ENCODE measurements at places on chromosomes 6 and 20.
A peak's percentile ranks its signal among the peaks of the same experiment; 100 is the strongest.

- DNase-seq = no peak
Measured at GRCh38 chr6:40778196-40778595, 191.0 kb upstream of the LRFN2 start.

DNA sequence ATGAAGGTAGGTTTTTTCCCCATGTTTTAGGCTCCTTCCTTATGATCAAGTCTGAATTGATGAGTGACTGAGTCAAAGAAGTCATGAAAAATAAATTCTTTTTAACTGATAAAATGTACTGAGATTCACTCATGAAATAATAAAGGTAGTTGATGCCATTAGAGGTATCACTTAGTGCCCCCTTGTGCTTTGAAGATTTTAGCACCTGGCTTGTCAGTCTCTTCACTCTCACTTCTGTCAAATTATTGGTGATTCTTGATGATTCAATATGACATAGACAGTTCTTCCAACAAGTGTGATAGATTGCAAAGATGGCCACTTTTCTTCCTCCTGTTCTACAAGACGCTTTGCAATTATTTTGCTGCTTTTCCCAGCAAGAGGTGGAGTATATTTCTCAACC, 4.2 kb upstream of the DLK2 start:
- no peak for DNase-seq

GRCh38 chr6:105644073-105644489, 241.2 kb upstream of the PREP start:
- no peak for DNase-seq

- no peak for DNase-seq
Measured at GRCh38 chr6:135322427-135323201, 141.5 kb downstream of the MYB start.

- DNase-seq = no peak
Measured at GRCh38 chr20:63945921-63946920, 10.0 kb downstream of the UCKL1 start.

- peak; percentile 78 for DNase-seq
Measured at GRCh38 chr6:156777577-156778453, 637 bp downstream of the ARID1B start.

GRCh38 chr6:153150752-153151440, 19.8 kb upstream of the RGS17 start:
- DNase-seq = no peak

- DNase-seq = no peak
Measured at GRCh38 chr20:33908336-33908735, 85.4 kb upstream of the RALY start.

- no peak for DNase-seq
Measured at GRCh38 chr20:54146672-54147071, 27.1 kb downstream of the CYP24A1 start.

GRCh38 chr6:91781946-91782345, 1195.1 kb upstream of the MAP3K7 start:
- DNase-seq = peak; percentile 41

GRCh38 chr6:95208621-95209020, 368.7 kb upstream of the MANEA start:
- no peak for DNase-seq

GRCh38 chr6:26553264-26553634, 15.1 kb downstream of the HMGN4 start:
- DNase-seq = peak; percentile 84

DNA sequence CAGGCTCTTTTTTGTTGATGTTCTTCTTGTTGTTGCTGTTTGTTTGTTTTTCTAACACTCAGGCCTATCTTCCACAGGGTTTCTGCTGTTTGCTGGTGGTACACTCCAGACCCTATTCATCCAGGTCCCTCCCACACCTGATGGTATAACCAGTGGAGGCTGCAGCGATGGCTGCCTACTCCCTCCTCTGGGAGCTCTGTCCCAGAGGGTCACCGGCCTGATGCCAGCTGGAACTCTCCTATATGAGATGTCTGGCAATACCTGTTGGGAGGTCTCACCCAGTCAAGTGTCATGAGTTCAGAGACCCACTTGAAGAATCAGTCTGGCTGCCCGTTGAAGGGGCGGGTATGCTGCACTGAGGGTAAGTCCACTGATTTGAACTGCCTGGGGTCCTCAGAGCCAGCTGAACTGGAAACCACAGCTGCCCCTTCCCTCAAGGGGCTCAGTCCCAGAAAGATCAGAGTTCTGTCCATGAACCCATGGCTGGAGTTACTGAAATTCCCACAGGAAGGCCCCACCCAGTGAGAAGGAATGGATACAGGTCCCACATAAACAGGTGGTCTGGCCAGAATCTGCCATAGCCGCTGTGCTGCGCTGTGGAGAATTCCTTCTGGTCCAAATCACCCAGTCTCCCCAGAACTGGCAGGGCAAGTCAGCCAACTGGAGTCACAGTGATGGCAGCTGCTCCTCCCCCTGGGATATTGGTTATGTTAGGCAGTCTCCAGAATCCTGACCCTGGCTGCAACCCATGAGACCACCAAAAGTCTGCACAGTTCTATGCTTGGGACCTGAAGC, 664.4 kb downstream of the FRK start:
- DNase-seq = no peak

DNA sequence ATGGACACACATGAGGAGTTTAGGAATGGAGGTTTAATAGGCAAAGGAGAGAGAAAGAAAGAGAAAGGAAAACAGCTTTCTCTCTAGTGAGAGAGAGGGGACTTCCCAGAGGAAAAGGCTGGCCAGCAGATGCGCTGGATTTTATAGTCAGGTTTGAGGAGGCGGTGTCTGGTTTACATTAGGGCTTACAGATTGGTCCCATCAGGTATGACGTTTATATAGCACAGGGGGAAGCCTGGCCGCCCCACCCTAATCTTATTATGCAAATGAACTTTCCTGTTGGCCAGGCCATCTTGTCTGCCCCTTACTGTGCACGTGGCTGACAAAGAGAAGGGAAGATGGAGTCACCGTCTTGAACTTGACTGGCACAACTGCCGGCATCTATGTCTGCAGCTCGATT, 86.6 kb upstream of the QKI start:
- DNase-seq = no peak

GRCh38 chr6:107670792-107671199, 153.3 kb downstream of the SCML4 start:
- peak; percentile 36 for DNase-seq

GRCh38 chr6:163010145-163010544, 282.4 kb downstream of the PACRG start:
- DNase-seq = no peak

DNA sequence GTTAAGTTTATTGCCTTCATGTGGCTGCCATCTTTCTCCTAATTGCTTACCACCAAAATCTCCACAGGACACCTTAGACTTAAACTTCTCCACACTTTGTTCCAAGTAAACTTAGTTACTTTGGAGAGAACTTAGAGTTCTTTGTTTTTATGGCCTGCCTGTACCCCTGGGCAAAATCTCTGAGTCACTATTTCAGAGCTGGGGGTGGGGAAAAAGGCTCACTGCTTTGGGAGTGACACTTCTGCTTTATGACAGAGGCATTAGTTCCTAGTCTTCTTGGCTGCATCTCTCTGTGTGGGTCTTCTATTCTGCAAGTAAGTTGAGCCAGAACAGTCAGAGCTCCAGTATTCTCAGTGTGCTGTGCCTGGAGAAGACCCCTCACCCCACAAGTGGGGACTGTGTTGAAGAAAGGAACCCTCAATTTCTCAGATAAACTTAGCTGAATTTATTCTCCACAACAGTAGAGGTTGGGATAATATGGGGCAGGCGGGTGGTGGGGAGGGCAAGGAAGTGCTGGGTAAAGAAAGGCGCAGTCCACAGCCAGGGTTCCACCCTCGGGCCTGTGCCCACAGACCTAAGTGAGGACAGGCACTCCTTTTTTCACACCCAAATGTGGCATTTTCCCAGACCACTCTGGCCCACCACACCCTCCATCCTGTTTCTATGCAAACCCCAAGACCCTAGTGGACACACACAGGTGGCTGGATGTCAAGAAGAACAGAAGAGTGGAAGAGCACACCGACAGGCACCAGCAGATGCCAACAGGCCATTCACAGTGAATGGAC, 636.6 kb upstream of the MAN1A1 start:
- no peak for DNase-seq

- DNase-seq = no peak
Measured at GRCh38 chr6:70241031-70241430, 61.9 kb downstream of the COL9A1 start.

GRCh38 chr6:138454981-138455706, 44.1 kb downstream of the NHSL1 start:
- no peak for DNase-seq

GRCh38 chr20:24702501-24703283, 233.3 kb downstream of the SYNDIG1 start:
- DNase-seq = peak; percentile 20

- DNase-seq = peak; percentile 0
Measured at GRCh38 chr20:64150756-64151632, 13.3 kb upstream of the MYT1 start.

- DNase-seq = no peak
Measured at GRCh38 chr20:992801-993535, 9.1 kb downstream of the RSPO4 start.

- DNase-seq = peak; percentile 80
Measured at GRCh38 chr6:44133003-44133931, 5.9 kb downstream of the TMEM63B start.

DNA sequence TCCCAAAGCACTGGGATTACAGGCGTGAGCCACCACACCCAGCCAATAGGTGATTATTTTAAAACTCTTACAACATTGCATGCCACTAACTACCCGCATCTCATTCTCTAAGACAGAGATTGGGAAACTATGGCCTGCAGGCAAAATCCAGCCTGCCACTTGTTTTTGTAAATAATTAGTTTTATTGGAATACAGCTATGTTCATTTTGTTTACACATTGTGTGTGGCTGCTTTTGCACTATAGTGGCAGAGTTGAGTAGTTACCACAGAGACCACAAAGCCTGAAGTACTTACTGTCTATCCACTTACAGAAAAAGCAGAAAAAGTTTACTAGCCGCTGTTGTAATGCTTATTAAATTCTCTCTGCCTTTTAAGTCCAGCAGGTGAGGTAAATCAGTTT, 16.4 kb upstream of the PKIG start:
- no peak for DNase-seq

- DNase-seq = no peak
Measured at GRCh38 chr20:54212226-54212625, 4.3 kb downstream of the PFDN4 start.

DNA sequence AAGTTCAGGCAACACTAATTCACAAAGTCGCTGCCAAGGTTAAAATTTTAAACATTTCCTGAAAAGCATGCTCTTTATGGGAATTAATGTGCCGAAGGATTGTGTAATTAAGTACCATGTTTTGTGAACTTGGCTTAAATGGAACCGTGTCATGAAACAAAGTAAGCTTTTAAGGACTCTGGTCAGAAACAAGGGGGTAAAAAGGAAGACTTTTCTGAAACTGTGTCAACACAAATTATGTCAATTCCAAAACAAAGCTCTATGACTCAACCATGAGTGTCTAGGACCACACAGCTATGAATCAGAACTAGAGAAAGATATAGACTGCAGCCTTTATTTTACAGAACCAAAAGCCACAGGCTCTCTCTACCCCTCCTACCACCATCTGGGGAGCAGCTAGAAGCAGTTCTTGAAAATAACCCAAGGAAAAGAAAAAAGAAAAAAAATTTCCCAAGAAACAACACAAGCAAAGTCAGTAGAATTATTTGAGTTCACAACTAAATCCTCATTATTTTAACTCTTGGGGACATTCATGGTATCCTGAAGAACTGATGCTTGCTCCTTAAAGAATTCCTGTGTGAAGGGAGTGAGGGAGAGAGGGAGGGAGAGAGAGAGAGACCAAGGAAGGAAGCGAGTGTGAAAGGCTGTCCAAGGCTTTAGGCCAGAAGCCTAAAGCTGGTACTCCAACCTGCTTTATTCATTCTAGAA, 81.9 kb downstream of the ZMYND8 start:
- DNase-seq = no peak

DNA sequence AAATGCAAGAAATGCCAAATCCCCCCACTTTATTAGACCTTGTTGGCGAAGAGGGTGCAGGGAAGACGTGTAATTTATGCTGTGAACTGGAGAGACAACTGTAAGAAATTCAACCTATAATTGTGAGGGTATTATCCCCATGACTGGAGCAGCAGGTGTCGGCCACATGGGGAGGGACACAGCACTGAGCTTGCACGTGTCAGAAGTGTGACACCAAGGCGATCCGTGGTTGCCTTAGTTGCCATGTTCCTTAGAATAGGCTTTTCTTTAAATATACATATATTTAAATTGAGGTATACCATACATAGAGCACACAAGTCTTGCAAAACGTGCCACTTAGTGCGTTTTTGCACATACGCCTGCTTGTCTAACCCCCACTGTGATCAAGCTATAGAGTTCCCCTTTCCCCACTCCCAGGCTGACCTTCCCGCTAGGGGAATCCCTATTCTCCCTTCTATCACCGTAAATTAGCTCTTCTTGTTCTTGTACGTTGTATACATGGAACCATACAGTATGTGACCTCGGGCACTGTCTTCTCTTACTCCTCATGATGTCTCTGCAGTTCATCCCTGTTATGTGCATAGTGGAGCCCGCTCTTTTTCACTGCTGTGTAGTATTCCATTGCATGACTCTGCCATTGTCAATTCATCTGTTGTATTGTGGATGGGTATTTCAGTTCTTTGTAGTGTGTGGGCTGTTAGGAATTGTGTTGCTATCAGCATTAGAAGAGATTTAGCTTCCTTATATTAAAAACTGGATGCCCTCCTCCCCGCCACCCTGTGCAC, 81.6 kb upstream of the PMEPA1 start:
- no peak for DNase-seq

DNA sequence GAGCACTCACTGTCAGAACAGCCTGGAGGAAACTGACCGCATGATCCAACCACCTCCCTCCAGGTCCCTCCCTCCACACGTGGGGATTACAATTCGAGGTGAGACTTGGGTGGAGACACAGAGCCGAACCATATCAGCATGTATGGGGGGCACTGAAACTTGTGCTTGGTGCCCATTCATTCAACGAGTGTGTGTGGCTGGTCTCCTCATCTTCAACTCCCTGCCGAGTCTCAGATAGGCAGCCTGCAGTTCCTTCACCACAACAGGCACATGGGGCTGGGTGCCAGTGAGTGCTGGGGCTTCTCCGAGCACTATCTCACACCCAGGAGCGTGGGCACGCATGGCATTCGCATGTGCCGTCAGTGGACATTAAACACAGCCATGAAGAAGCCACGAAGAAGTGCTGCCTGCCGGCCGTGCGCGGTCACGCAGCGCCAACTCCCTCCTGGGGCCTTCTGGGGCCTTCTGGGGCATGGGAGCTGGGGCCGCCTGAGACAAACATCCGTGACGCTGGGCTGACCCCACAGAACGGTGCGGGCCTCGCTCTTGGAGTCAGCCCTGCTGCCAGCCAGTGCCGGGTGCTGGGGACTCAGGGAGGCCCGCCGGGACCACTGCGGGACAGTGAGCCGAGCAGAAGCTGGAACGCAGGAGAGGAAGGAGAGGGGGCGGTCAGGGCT, 714 bp upstream of the RTEL1 start:
- DNase-seq = no peak

Data from head of caudate nucleus (tissue), 42 donors.